Astrocyte of the spinal cord (primary cell): ENCODE measurements at places on chromosomes 2 and 18.

DNA sequence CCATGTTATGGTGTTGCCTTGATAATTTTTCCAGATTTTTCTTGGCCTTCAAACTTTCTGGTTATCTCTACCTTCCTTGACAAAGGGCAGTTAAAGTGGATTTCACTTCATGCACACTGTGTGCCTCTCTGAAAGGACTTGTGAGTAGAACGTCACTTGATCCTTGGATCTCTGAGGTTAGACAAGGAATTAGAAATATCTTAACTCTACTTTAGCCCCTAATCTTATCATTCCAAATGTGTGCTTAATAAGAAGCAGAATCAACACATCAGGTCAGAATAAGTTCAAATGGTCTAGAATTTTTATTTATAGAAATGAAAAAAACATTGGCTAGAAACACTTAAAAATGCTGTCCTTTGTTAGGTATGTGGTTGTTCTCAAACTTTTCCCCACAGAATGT, 205.7 kb downstream of the TPGS2 start:
- no peak for DNase-seq

DNA sequence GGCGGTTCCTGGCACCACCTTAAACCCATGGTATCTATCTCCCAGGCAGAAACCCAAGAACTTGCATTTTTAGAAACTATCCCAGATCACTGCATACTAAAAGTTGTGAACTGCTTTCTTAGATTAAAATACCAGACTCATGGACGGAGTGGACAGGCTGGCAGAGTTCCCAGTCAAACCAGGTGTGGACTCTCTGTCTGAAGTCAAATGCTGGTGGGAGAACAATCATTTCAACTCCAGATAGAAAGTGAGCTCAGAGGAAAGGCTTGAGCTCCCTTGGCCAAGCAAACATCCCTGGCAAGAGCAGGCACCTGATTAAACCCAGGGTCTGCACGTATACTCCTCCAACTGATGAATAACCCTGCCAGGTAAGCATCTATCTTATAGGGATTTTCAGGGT, 19.5 kb downstream of the NXPH2 start:
- DNase-seq: no peak

GRCh38 chr2:178730049-178730448, 77.2 kb downstream of the TTN start:
- DNase-seq: no peak

DNA sequence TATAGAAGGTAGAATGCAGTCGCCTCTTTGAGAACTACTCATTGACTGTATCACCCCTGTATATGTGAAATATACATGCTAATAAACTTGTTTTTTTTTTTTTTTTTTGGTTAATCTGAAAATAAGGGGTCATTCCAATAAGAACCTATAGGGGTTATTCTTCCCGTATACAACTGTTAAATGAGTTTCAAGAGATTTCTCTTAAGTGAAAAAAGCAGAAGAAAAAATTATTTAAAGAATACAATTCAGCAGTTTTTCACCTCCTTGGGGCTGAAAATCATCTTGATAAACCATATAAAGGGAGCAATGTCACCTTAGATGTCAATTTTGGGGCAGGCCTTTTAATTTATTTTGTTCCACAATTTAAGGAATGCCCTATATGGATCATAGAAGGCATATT, 66.5 kb downstream of the SEPTIN10 start:
- no peak for DNase-seq

GRCh38 chr2:38274286-38275276, 102.5 kb downstream of the ATL2 start:
- peak; percentile 89 for DNase-seq

- no peak for DNase-seq
Observed at GRCh38 chr18:76401498-76401897, 93.5 kb downstream of the ZNF516 start.

GRCh38 chr2:100812573-100812972, 7.4 kb upstream of the NPAS2 start:
- no peak for DNase-seq

GRCh38 chr18:72811047-72811446, 56.7 kb downstream of the NETO1 start:
- no peak for DNase-seq

DNA sequence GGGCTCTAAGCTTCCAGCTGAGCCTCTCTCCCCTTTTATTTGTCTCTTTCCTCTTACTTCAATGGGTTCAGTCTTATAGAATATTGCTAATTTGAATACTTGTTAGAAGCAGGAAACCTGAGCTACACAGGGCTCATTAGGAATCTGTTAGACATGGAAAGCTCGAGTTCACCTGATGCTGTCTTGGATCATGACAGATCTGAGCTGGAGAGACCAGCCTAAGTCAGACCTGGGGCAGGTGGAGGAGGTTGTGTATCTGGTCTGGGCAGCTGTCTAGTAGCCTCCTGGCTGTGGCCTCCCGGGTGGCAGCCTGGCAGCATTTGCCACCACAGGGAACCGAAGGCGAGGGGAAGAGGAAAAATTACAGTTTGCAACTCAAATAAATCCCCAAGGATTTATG, 185.9 kb downstream of the ICOS start:
- no peak for DNase-seq

GRCh38 chr2:28717339-28717758, 34.3 kb upstream of the PPP1CB start:
- DNase-seq: peak; percentile 70

- DNase-seq: peak; percentile 77
Observed at GRCh38 chr2:63698786-63699548, 110.2 kb downstream of the MDH1 start.

- DNase-seq: no peak
Observed at GRCh38 chr2:27081984-27082772, 3.8 kb downstream of the EMILIN1 start.

DNA sequence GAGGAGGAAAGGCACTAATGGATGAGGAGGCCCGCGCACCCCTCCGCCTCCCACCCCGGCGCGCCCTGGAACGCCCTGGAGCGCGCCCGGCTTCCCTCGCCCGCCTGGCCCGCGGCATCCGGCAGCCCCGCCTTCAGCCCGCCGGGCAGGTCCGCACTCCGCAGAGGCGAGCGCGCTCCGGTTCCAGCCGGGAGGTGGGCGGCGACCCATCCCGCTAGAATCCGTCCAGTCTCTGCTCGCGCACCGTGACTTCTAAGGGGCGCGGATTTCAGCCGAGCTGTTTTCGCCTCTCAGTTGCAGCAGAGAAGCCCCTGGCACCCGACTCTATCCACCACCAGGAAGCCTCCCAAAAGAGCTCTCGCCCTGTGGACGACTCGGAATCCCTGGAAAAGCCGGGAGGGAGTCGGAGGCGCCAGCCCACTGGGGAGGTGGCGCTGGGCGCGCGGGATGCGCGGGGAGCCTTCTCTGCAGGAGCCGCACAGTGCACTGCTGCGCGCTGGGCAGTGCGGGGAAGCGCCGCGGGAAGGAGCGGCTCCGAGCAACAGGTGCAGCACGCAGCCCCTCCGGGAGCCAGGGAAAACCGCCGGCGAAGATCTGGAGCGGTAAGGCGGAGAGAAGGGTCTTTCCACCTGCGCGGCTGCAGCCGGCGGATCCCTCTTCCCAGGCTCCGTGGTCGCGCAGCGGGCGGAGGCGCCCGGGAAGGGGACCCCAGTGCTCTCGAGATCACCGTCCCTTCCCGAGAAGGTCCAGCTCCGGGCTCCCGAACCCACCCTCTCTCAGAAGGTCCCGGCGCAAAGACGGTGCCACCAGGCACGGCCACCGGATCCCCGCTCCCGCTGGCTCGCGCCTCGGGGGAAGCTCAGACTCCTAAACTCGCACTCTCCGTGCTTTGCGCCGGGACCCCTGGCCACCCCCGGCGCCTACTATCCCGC, at the start of gene GALR1:
Gene GALR1 (plus strand): TSS at position 280 of the 932 bp plus-strand sequence. CDS start 701 bp downstream, outside the sequence.
- no peak for DNase-seq

DNA sequence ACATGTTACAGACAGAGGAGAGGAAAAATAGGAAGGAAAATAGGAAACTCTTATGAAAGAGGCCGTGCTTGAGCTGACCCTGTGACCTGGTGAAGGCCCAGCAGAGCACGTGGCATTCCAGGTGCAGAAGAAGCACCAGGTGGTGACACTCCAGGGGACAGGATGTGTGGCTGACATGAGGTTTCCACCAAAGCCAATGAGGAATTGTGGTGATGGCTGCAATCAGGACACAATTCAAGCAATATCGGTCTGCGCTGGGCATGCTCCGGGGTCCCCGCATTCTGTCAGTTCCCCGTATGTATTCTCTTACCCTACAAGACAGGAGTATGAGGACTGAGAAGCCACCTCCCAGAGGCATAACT, 504.2 kb downstream of the EIPR1 start:
- no peak for DNase-seq

GRCh38 chr2:204692790-204693189, 147.5 kb downstream of the PARD3B start:
- DNase-seq: no peak

DNA sequence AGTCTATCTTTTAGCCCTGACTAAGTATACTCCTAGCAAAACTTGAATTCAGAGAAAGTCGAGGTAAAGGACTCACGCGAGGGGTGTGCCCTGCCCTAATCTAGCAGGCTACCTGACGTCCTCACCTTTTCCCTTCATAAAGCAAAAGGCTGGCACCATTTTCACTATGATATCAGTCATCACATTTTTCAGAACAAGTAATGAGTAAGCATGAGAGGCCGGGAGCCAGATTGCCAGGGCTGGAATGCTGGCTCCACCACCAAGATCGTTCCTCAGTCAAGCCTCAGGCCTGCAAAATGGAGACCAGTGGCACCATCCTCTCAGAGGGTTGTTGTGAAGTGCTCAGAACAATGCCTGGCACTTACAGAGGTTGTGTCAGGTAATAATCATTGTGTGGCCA, 18.7 kb upstream of the NCKAP5 start:
- DNase-seq: no peak

GRCh38 chr2:65390134-65390533, 42.3 kb downstream of the SPRED2 start:
- DNase-seq: no peak

DNA sequence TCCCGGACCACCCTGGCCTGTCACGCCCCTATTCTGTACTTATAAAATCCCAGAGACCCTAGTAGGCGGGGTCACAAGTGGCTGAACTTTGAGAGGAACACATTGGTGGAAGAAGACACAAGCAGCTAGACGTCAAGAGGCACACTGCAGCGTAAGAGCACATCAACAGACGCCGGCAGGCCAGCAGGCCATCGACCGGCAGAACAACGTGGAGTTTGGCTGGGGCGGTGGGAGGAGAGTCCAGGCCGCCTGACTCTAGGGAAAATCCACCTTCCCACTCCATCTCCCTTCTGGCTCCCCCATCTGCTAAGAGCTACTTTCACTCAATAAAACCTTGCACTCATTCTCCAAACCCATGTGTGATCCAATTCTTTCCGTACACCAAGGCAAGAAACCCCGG, 601.8 kb upstream of the CDH2 start:
- DNase-seq: no peak

GRCh38 chr18:11872479-11873136, 21.4 kb downstream of the CHMP1B start:
- peak; percentile 27 for DNase-seq

- DNase-seq: no peak
Observed at GRCh38 chr2:64574871-64575270, 50.7 kb downstream of the AFTPH start.

GRCh38 chr2:186518945-186519344, 32.9 kb downstream of the ZC3H15 start:
- peak; percentile 43 for DNase-seq

- no peak for DNase-seq
Observed at GRCh38 chr18:66607632-66608031, 3.7 kb upstream of the CDH19 start.

DNA sequence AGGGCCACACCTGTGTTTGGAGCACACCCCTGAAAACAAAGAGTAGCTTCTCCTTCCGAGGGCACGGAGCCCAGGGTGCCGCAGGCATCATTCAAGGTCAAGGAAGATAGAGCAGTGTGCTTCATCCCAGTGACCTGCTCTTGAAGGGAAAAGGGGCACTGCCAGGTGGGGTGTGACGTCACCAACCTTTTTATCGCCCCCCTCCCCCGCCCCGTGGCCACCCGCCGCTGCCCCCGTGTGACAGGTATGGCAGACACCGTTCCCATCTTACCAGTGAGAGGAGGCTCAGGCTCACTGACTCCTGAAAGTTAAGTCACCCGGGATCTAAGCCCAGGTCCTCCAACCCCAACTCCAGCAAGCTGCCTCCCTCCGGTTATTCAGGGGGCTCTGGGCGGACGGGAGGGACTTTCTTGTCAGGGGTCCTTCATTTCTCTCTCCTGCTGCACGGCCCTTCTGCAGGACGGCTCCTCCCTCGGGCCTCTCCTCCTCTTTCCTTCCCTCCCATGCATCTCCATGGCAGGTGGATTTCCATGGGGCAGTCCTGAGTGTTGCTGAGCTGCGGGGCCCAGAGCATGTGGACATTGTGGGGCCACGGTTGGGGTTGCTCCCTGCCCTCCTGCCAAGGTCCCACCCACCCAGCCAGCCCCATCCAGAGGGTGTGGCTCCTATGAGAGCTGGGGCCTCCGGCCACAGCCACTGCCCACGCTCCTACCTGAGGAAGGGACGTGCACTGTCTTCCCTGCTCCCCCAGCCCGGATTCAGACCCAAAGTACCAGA, 114.1 kb upstream of the HDAC4 start:
- DNase-seq: no peak

DNA sequence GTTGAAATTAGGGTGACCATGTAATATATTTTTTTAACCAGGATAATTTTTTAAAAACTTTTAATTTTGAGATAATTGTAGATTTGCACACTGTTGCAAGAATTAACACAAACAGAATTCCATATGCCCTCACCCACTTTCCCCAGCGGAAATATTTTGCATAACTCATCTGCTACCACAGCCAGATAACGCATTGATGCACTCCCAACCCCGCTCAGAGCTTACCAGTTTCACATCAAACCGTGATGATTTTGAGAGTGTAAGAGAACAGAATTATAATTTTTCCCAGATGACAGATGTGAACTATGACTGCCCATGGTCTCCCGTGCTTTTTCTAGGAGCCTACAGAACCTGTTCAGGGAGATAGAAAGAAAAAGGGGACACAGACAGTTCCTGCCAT, 35.2 kb upstream of the LDLRAD4 start:
- DNase-seq: no peak

DNA sequence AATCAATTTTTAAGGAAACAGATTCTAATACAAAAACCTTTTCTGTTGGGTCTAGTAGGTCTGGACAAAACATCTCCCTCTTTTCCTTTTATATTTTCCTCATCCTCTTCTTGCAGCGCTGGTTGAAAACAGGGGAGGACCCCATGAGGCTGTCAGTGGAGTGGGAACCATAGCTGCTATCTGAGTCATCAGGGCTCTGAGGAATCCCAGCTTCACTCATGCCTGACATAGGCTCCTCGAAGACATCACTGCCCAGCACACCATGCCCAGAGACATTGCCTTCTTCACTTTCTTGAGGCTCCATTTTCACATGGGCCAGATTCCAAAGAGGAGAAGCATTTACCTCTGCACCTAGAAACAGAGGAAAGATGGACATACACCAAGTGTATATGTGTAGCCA, 10.0 kb downstream of the SUPT7L start:
- peak; percentile 25 for DNase-seq

DNA sequence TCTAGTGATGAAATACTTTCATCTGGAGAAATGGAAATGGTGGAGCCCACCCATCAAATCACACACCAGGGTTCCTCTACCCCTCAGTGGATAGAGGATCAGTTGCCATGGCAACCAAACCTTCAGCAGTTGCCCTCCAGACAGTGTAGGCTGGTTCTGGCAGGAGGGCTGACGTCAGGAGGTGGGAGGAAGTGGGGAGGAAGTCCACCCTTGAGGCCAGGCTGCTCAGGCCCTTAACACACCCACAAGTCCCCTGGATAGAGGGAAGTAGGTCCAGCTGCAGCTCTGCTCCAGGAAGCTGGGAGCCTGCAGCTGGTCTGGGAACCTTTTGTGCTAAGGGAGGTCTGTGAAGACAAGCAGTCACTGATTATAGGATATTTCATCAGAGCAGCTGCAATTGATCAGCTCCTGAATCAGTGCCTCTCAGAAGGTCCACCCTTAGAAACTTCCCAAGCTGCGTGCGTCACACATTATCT, 186.6 kb downstream of the MTX2 start:
- DNase-seq: no peak
